Psoas muscle (tissue), 8 donors: ENCODE measurements at places on chromosomes 1 and 21. TPM values are rescaled to one million over a fixed set of nuclear protein-coding genes. Genes with fewer than 3 reads are reported as not detected.
A peak's percentile ranks its signal among the peaks of the same experiment; 100 is the strongest.

Gene CASQ1
- total RNA-seq = 399 TPM

DNA sequence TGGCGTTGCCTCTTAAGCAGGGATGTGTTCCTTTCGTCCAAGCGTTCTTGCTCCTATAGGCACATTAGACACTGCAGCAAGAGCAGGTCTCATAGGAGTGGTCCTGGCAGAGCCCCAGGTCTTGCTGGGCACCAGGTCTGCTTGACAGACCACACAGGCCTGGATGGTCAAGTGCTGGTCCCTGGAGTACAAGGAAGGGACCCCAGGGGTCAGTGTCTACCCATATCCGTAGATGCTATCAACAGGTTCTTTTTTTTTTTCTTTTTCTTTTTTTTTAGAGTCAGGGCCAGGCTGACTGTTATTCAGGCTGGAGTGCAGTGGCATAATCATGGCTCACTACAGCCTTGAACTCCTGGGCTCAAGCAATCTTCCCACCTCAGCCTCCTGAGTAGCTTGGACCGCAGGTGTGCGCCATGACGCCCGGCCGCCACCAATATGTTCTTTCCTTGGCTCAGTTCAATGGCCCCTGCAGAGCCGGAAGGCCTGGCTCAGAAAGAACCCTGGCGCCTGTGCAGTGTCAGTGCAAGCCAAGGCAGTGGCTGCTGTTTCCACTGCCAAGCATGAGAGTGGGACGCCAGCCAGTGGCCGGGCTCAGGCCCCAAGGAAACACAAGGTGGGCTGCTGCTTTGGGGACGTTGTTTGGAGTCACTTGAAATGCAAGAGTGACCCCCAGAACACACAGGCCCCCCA, 10.0 kb upstream of the TNFRSF8 start:
- peak; percentile 83 for DNase-seq

Gene DNALI1
- total RNA-seq = 2.0 TPM

GRCh38 chr1:33548319-33548718, 75.9 kb downstream of the ZSCAN20 start:
- DNase-seq = no peak

Gene GJA8
- not detected for total RNA-seq

DNA sequence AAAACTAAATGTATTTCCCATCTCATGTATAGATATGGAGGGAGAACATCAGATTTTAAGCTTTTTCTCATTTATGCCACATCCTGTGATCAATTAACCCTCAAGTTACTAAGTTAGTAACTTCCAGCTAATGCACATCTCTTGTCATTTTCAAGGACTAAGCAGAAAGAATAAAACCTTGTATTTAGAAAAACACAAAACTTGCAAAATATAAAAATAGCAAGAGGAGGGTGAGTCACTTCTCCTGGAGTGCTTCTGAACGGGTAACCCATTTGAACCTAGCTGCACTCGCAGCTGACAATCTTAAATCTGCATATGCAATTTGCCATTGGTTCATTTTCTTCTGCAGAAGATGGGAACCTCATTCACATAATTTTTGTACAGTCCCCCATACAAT, 500.5 kb downstream of the SETD4 start:
- no peak for DNase-seq

DNA sequence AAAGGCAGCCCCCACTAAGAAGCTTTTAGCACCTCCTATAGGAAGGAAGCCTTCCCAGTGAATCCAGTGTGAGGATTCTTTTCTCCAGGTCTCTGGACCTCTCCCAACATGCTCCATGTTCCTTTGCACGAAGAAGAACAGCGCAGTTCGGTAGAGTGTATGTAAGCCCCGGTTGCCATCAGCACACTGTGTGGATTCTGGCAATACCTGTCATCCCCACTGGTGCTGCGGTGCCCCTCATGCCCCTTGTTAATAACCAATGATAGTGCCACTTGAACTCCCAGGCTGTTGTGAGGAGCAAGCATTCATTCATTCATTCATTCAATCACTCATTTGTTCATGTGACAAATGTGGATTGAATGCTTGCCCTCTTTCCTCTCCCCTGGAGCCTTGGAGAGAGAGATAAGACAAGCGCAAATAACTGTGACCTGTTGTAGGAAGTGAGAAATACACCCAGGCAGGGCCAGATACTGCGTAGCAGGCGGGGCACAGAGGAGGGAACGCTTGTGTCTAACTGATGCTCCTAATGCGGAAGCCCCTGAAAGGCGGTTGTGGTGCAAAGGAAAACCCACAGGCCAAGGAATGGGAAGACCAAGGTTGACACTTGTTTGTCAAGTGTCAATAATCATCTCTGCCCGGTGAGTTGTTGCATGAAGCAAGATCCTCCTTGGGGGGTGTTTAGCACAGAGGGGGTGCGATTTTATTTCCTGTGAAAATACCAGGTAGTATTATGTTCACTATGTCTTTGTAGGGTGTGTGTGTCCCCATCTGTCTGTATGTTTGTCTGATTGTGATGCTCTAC, 9.8 kb downstream of the LGR6 start:
- DNase-seq = no peak

Gene RHD
- total RNA-seq = not detected

DNA sequence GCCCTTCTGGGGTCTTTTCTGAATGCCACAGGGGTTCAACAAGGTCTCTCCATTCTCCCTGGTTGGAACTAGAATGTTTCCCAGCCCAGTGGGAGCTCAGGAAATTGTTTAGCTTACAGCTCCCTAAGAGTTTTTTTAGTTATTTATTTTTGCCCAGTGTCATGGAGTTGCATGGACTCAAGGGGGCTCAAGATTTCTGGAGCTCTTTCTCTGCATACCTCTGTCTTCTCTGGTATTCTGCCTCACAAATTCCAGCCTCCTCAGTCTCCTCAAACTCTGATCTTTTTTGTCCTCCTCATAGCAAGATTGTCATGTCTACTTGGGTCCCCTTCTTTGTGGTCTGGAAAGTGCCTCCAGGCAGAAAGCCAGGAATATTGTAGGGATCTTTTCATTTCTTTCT, 15.9 kb upstream of the PPP2R5A start:
- DNase-seq = no peak

Gene TEDDM1
- not detected for total RNA-seq

Gene NEK2
- not detected for total RNA-seq

- no peak for DNase-seq
These were observed 119.9 kb upstream of the POU3F1 start for GRCh38 chr1:38166461-38166860.

Gene SLAMF9
- not detected for total RNA-seq

GRCh38 chr1:65387821-65388220, 32.6 kb upstream of the LEPR start:
- DNase-seq = no peak

GRCh38 chr1:235502601-235503402, 1.4 kb downstream of the B3GALNT2 start:
- DNase-seq = no peak
